ENCODE measurements at places on chromosomes 5 and 9. TPM values are rescaled to one million over a fixed set of nuclear protein-coding genes. Genes with fewer than 3 reads are reported as not detected.

CCDC180 gene
- 2.3 TPM for total RNA-seq

IFNB1 gene
- total RNA-seq, result not detected

LRRC14B gene
- total RNA-seq, result not detected

EIF4E1B gene
- not detected for total RNA-seq

PITX1 gene
- total RNA-seq, result 88.2 TPM

PCDHGA6 gene
- 0.11 TPM for total RNA-seq

GRCh38 chr9:15149450-15149849 lies 157.6 kb downstream of the TTC39B start:
- no peak for DNase-seq

GRCh38 chr5:158802941-158803341 lies 296.8 kb downstream of the EBF1 start:
- no peak for DNase-seq

- DNase-seq, result no peak
Observed at GRCh38 chr9:2012347-2012746, 2.8 kb upstream of the SMARCA2 start.

- DNase-seq, result no peak
Observed at GRCh38 chr9:71830929-71831328, 62.6 kb upstream of the CEMIP2 start.

DNA sequence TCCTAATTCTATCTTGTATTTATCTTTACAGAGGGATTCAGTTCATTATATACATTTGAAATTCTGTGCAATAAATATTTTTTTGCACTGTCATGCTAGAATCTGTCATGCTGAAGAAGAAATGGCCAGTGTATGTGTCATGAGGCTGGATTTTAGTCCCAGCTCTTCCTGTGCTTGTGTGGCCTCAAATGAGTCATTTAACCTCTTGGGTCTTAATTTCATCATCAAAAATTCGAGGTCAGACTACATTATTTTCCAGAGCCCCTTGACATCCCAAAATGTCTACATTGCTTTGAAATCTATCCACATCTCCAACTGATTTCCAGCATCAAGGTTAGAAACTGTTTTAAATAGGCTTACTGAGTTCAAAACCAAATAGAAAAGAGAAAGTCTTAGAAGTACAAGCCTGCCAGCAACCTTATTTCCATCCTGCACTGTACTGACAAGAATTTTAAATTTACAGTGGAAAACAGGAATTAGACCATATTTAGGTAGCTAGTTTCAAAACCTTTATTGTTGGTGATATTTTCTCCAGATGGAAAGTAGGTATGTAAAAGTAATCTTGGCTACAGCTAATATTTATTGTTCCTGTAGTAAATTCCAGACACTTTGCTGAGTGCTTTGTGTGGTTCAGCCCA lies 96.7 kb upstream of the MAMDC2 start:
- DNase-seq, result peak; percentile 7

- no peak for DNase-seq
Observed at GRCh38 chr5:81151546-81151945, 81.6 kb upstream of the CKMT2 start.

DNA sequence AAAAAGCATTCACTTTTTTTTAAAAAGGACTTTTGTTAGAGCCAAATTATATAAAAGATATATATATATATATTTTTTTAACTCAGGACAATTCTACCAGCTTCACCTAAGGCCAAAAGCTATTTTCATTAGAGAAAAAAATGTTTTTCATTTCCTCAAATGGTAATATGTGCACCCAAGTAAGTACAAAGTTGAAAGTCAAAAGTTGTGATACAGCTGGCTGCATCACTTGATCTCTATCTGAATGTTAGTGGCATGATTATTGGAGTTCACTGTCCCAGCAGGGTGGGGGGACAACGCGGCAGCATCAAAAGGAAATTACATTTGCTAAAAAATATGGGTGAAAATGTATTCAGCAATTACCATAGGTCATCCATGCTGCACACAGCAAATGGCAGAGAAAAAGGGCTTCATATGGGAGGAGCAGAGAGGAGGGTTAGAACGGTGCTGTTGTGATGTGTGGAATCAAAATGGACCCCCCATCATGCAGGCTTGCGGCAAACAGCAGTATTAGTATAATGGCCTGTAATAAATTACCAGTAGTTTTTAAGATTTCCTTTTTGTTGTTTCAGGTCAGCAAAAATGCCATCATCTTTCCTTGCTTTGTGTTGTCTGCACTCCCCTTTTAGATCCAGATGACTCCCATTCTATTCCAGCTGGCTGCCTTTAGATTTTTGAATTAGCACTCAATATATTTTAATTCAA lies 253.7 kb downstream of the MAT2B start:
- DNase-seq, result no peak

DNA sequence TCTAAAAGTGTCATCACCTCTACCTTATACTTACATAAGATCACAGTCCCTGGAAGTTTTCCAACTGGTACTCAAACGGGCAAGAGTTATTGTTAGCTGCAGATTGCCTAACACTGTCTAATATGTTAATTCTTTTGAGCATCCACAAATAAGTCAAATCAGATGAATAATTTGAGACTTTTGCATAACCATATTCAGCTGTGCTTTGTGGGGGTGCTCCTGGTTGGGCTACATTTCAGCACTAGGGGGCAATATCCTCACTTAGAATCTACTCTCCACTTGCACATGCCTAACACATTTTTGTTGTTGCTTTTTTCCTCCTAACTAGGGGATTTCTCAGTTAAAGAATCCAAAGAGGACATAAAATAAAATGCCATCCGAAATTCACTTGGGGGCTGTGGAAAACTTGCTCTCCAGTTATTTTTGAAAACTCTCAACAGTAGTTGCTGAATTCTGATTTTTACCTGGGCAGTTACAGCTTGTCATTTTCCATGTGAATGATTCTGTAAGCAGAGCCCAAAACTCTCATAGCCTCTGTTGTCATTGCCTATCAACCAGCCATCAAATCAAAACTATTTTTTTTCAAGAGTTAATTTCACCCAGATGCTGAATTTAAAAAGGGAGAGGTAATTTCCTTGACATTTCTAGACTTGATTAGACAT lies 71.5 kb downstream of the TRIM36 start:
- DNase-seq, result peak; percentile 56

DNA sequence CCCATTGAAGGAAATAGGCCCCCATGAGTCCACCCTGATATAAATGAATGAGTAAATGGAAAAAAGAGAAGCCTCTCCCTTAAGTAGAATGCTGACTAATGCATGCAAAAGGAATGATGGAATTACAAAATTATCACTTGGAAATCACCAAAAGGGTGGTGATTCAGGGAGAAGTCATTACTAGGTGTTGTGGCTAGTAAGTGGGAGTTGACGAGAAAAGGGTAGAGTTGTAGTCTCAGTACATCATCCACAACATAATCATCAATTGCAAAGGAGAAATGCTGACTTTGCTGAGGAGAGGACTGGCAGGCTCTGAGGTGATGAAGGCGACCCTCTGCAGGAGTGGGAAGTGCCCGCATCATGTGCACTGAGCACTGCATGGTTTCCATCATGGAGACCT lies 201.5 kb upstream of the S1PR3 start:
- DNase-seq, result no peak

DNA sequence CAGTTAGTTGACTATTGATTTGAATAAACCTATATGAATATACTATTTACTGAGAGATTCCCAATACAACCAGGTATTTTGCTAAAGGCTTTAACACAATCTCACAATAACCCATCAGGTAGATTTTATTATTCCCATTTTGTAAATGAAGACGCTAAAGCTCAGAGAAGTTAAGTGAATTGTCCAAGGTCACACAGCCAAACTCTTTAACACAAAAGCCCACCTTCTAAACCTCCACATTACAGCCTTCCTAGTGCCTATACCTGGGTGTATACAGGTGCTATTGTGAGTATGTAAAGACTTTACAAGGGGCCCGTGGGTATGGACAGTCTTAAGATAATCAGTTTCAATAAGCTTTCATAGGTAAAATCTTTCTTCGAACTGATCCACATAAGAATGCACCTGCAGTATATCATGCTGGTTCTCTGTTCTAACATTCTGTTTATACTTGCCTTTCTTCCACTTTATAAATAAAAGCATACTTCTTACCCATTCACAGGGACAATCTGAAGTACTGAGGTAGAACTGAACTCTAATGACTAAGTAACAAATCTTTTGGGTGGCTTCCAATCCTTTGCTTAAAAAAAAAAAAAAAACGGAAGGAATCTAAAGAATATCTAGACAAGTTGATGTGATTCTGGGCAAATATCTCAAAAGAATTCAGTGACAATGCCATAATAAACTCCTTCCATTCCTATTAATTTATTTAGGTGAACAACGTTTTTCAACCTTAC lies 59.1 kb downstream of the PJA2 start:
- DNase-seq, result no peak

GRCh38 chr5:54108136-54108535 lies 202.2 kb downstream of the ARL15 start:
- DNase-seq, result no peak

GRCh38 chr5:56273376-56273955 lies 40.3 kb upstream of the ANKRD55 start:
- DNase-seq, result no peak

DNA sequence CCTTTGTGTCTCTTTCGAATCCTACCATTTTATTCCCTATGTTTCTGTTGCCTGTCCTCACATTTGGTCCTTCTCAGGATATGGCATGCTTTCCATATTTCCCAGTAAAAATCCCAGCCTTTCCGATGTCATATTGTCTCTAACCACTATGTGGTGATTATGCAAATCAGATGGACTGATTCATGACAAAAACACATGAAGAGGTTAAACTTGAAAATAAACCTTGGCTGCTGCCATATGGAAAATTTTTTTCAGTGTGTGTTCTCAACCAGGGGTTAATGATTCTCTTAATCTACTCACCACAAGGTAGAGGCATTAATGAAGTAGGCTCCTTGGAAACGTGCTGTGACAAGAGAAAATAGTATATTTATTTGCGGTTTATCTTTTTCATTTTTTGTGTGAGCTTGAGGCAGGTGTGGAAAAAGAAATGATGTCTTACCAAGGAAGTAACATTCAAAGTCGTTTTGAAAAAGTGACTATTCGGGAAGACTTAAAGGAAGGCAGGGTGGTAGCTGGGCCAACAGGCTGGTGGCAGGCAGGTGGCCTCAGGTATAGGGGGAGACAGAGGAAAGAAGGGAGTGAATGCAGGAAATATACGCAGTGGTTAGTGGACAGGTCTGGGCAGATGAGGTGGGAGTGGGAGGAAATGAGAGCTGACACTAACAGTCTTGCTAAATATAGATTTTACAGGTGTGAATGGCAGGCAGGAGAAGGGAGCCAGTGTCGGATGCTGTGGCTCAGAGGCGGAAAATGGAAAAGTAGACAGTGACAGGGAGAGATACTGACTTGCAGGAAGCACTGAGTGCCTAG lies 46.2 kb downstream of the DMRT2 start:
- DNase-seq, result no peak

DNA sequence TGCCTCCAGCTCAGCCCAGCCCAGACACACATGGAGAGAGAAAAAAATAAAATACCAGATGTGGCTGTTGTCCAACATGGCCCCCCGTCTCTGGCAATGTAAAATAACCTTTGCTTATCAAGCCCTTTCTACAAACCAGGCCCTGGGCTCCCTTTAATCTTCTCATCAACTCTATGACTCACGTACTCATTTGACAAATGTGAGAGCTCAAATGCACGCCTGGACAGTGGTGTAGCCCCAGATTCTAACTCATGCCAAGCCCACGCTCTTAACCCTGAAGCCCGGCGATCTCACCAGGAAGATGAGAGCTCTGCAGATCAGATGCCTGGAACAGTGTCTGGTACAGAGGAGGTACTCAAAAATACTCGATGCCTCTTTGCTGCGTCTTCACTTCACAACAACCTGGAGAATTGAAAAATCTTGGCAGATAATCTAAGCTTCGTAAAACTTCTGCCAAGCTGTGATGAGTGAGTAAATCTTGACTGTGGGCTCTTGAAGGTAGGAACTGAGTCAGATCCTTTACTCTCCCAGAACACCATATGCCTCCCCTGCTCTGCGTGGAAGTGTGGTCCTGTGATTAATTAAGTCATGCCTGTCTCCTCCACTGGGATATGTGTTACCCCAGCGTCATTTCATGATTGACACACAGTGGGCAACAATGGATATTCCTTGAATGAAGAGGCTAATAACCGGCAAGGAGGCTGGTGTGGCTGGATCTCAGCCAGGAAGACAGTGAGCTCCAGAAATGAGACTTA lies 102.0 kb upstream of the FSTL4 start:
- peak; percentile 12 for DNase-seq

GRCh38 chr9:31314241-31314640 lies 1070.2 kb upstream of the ACO1 start:
- DNase-seq, result no peak

DNA sequence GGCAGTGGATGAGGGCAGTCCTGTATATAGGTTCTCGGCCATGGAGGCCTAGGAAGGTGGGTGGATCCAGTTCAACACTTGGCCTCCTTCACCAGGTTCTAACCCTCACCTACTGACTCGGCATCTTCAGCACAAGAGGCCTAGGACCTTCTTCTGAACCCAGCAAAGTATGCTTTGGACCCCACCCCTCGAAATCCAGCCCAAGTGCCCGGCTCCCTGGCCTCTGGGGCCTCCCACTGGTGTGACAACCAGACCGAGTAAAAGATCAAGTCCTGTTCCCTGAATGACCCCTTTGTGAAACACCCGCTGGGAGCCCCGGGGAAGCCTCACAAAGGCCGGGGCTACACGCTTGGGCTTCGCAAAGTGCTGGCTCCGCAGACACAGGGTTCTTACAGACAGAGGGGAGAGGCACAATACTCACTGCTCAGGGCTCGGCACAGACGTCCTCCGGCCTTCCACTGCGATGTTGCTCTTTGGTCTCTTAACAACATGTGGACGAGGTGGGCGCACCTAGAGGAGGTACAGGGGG lies 47.0 kb downstream of the CRB2 start:
- DNase-seq, result no peak

DNA sequence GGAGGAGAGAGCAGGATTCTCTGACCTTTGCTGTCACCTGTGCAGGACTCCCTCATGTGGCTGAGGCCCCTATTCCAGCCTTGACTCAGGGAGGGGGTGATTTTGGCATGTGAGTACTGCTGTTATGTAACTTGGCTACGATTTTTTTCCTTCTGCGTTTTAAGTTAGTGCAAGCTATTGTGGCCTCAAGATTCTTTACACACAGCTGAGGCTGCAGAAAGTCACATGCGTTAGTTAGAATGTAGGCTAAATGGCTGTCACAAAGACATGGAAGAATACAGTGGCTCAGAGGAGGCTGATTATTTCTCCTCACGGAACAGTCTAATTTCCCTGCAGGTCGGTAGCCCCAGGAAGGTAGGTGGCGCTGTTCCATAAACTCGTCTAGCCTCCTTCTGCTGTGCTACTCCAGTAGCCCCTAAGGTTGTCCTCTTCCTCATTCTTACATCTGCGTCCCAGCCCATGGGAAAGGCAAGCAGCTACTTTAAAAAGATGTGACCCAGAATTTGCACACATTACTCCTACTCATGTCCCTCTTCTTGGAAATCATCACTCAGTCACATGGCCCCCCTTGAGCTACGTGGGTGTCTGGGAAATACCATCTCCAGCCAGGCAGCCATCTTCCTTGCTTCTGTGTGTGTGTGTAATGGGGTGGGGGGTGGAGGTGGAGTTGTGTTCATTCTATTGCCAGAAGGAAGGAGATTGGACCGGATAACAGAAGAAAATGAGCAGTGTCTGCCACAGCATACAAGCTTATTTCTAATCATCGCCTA lies 486.6 kb downstream of the CCDC171 start:
- DNase-seq, result no peak

- no peak for DNase-seq
Observed at GRCh38 chr9:105439428-105439827, 8.4 kb upstream of the FSD1L start.

- DNase-seq, result no peak
Observed at GRCh38 chr9:21919377-21920362, 74.5 kb downstream of the CDKN2A start.

All from K562 (cell line).